NCI-H2081 treated with DMSO at 0.1 percent for 48 hours (cell line): ENCODE measurements at places on chromosomes 3 and 15.

DNA sequence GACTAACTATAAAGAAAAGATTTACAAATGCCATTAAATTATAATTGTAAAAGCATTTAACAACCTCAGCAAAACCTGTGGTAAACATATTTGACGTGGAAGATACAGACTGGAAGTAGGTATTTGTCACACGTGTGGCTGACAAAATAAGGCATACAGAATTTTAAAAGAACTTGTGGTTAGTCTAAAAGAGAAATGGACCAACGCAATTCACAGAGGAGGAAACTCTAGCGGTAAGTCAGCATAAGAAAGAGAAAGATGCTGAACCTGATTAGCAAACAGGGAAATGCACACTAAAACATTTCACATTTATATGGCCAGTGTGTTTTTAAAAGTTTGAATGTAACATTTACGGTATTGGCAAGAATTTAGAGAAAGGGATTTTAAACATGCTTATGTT, 35.3 kb downstream of the KCNH8 start:
- no peak for DNase-seq

GRCh38 chr15:31497838-31498237, 171.2 kb downstream of the KLF13 start:
- DNase-seq = no peak

- DNase-seq = no peak
These were observed 322.6 kb upstream of the KCNH8 start for GRCh38 chr3:18825665-18826064.

- DNase-seq = no peak
These were observed 12.9 kb downstream of the IQCH start for GRCh38 chr15:67267440-67267839.

DNA sequence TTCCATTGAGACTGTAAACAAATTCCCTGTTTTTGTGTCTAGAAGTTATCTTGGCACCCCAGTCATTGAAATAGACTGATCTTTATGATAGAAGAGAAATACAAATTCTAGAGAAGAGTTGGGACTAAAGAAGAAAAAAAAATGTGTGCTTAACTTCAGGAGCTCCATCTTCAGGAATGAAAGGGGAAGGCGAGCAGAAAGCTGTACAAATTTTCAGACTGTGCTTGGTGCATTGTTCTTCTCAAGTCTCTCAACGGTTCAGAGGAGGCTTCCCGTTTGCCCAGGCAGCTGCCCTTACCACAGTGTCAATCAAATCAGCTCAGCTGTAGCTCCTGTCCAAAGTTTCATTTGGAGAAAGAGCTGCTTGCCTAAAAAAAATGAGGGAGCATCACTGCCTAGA, 41.7 kb downstream of the OXSM start:
- no peak for DNase-seq

DNA sequence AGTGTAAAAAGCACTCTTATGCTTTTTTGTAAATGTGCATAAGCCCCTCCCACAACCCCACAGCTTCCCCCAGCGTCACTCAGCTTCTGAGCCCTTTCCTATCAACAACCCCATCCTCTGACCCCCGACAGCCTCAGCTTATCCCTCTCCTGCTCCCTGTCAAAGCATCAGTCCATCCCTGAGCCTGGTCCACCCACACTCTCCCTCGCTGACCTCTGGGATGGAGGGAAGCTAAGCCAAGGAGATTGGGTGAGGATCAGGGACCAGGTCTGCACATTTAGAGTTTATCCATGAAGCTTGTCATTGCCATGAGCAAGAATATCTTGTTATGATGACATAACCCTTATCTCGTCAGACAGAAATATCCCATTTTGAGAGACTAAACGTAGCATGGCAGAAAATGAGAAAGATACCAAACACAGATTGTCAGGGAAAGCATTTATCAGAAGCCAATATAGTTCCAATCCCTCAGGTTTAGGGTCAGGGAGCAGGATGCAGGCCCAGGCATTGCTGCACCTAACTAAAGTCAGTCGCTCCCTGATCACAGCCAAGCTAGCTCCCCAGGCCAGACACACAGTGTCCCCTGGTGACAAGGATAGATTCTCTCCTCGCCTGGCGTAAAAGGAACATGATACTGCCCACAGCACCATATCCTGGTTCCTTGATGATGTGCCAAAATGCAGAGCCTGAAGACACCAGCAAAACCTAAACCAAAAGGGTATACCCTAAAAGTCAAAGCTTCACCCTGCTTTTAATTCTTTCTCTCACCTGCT, 66.9 kb downstream of the DCLK3 start:
- no peak for DNase-seq

DNA sequence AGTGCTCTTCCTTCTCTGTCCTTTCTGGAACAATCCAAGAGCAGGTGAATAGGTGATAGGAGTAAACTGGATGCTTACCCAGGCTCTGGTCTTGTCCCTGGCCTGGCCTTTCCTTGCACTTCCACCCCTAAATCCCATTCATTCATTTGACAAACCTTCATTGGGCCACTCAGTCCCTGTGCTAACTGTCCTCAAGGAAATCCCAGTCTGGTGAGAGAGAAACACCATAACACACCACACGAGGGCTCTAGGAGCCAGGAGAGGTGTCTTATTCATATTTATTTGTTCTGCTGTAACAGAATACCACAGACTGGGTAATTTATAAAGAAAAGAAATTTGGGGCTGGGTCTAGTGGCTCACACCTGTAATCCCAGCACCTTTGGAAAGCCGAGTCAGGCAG, 22.8 kb downstream of the EFCC1 start:
- DNase-seq = no peak

DNA sequence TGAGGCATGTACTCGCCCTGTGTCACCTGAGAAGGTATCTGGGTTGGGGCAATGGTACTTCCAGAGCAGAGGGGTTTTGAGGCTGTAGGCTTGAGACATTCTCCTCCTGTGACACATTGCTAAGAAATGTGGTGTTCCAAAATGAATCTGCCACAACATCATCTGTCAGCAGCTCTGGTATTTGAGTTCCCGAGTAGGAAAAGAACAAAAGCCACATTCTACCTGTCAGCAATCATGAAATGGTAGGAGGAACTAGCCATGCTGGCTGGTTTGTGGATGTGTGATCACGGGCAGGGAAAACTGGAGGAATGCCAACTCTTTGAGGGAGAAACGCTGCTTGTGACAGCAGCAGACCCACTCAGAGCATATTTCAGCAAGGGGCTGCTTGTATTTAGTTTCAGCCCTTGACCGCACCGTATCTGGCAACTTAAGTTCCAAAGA, 579.4 kb upstream of the TBL1XR1 start:
- DNase-seq = no peak

DNA sequence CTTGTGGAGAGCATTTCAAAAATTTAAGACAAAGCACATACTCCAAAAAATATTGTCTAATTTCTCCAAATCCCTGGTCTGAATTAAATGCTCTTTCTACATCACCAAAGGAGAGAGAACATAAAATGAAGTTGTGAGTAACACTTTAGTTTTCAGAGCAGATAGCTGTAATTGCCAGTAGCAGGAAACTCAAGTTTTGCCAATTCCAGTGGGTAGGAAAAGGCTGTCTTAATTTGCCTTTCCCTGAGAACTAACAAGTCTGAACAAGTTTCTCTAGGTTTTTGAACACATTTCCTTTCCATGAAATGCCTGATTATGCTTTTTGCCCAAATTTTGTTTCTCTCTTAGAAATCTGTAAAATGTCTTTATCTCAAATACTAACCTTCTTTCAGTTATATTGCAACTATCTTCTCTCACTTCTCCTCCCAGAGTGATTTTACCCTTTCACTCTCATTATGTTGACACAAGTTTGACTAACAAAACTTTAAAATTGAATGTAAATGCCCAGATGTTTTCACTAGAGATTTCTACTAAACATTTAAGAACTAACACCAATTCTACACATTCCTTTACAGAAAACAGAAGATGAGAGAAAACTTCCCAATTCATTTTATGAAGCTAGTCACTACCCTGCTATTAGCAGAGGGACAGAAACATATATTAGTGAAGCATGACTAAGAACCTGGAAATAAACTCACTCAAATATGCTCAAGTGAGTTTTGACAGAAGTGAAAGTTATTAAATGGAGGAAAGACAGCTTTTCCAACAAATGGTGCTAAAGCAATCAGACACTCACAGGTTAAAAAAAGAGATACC, 38.4 kb downstream of the RFX7 start:
- no peak for DNase-seq

- peak; percentile 40 for DNase-seq
These were observed 923 bp downstream of the SIAH2 start for GRCh38 chr3:150761831-150762661.

- DNase-seq = no peak
These were observed 399 bp downstream of the MYO9A start for GRCh38 chr15:72117486-72118016.

- no peak for DNase-seq
These were observed 146.3 kb downstream of the ALCAM start for GRCh38 chr3:105513042-105513441.

GRCh38 chr3:178982137-178982536, 89.5 kb downstream of the ZMAT3 start:
- no peak for DNase-seq

- DNase-seq = no peak
These were observed 108.4 kb downstream of the OXNAD1 start for GRCh38 chr3:16373341-16373946.

DNA sequence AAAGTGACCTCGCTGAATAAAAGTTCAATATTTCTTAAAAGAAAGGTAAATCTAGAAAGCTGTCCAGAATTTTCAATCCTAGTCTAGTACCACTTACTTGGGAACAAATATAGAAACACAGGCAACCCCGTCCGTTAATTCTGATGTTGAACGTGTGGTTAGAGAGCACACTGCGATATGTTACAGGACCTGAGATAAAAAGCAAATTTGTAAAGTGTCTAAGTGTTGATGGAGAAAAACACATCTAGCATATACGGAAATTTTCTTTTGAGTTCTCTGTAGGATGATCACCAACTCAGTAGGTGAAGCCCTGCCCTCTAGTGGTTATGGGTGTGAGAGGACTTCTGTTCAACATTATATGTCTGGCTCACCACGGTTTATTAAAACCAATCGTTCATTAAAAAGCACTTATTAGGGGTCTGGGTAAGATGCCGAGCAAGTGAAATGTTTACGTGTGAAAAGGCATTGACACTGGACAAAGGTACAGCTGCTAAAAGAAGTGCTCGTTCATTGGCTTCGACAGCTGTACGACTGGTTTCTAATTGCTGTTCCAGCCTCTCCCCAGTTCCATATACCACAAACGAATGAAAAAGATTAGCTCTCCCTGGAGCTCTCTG, 1.0 kb upstream of the ATP2C1 start:
- DNase-seq = peak; percentile 69

GRCh38 chr3:172040981-172041963, 1.9 kb downstream of the FNDC3B start:
- DNase-seq = no peak
